Stimulated activated CD8-positive, alpha-beta memory T cell treated with anti-CD3 and anti-CD28 coated beads, Interleukin-4, amount 100 ng/mL, for 1 hour (primary cell): ENCODE measurements at places on chromosomes 16 and 17.

GRCh38 chr16:67170168-67170948, at the start of gene NOL3:
NOL3 (plus strand) TSS chr16:67170538.
- no peak for DNase-seq

DNA sequence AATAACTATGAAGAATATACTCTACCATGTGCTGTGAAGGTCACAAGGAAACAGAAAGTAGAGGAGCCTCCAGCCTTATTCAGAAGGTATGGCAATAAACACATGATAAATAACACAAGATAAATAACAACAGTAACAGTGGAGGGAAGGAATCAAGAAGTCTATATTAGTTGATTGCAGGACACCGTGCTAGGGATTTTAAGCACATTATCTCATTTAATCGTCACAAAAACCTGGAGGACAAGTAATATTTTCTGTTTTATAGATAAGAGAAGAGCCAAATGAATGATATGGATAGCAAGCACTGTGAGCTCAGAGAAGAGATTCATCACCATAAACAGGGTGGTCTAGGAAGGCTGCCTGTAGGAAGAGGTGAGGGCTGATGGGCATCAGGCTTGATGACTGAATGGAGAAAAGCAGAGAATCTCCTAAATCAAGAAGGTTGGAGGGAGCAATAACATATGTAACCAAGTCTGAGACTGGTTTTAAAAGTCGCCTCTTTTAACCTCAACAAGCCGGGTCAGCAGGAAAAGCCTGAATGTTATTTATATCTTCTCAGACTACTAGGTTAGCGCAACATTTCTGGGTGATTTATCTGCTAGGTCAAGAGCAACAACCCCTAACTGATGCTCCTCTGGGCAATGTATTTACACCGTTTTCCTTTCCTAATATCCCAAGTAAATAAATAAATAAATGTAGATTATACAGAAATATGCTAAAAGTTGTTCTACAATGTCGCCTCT, 8.3 kb downstream of the TOM1L2 start:
- DNase-seq, result no peak

DNA sequence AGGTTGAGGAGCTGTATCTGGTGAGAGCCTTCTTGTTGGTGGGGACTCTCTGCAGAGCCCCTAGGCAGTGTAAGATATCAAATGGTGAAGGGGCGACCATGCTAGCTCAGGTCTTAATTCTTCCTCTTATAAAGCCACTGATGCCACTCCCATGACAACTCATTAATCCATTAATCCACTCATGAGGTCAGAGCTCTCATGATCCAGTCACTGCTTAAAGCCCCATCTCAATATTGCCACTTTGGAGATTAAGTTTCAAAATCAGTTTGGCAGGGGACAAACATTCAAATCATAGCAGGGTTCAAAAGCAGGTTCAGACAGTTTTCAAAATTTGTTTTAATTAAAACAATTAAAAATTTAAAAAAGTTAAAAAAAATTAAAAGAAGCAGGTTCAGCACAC, 13.1 kb upstream of the SPECC1 start:
- DNase-seq, result no peak

DNA sequence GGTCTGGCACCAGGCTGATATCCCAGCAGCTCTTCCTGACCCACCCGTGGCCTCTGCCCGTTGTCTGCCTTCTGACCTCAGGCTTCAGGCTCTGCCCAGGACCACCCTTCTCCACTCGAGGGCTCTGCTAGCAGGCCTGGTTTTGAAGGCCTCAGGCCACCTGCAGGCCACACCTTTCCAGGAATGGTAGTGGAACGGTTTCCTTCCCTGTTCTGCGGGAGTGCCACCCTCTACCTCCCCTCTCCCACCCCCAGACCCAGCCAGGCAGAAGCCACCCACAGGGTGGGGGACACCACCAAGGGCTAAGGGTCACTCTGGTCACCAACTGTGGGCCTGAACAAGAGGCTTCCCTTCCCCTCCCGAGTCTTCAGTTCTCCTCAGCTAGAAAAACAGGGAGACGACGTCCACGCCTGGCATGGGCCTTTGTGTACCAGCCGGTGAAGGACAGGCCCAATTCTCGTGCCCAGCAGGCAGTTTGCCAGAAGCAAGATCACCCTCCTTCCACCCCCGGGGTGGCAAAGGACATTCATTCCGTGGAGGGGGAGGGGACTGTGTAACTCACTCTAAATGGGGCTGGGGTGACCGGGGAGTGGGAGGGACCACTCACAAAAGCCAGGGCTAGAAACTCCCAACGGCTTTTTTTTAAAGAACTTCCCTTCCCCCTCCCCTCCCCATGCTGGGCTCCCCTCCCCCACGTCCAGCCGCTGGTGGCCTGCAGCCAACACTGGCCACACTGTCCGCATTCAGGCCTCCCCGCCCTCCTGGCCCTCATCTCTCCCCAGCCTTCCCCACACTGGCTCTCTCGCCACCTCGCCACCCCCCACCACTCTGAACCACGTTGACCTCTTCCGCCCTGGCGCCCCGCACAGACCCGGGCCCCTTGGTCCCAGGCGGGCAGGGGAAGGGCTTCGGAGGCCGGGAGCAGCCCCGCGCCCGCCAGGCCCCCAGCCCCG, 7.7 kb downstream of the CBX4 start:
- no peak for DNase-seq

DNA sequence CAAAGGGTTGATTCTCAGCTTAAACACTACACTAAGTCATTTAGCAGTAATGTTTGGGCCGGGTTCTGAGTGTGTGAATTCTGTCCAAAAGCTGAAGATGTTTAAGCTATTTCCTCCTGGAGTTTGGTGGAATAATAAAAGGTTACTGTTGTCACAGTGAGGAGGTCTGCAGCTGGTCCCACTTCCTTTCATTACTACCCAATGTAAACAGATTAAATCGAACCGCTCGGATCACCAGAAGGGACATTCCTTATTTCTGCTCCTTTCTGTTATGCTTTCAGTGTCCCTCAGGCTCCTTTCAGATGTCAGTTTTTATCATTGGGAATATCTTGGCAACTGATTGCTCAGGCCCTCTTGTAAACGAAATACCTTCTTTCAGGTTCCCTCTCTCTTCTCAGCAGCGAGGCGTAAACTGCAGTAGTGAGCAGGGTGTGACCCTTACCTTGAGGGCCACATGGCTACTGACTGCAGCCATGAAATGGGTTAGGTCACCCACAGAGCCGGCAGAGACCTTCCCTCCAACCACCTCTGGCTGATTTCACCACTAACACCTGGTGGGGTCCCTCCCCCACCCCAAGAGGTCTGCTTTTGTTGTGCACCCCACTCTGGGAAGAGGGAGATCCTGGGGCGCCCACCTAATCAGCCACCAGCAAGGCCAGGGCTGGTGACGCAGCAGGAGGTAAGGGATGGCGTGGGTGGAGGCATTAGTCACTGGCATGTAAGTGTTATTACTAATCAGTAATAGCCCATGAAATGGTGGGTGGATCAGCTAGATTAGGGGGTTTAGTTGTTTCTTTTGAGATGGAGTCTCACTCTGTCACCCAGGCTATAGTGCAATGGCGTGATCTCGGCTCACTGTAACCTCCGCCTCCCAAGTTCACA, 117.6 kb downstream of the VPS53 start:
- no peak for DNase-seq
